ENCODE measurements at places on chromosomes 13 and 19. TPM values are rescaled to one million over a fixed set of nuclear protein-coding genes. Genes with fewer than 3 reads are reported as not detected.
A peak's percentile ranks its signal among the peaks of the same experiment; 100 is the strongest.

The UPK1A gene
- not detected for total RNA-seq

- no peak for DNase-seq
- no peaks in the 10 kb centered on the region for H3K4me1 ChIP-seq
- H3K36me3 ChIP-seq: no peaks in the 10 kb centered on the region
- H3K27me3 ChIP-seq: no peaks in the 10 kb centered on the region
Measured at GRCh38 chr13:95471960-95472359, 80.6 kb upstream of the CLDN10 start.

GRCh38 chr13:48862572-48862971, 113.1 kb upstream of the FNDC3A start:
- H3K4me1 ChIP-seq: no peaks in the 10 kb centered on the region
- H3K27me3 ChIP-seq: no peaks in the 10 kb centered on the region
- H3K4me3 ChIP-seq: no peak overlapping the region
- no peaks in the 10 kb centered on the region for H3K36me3 ChIP-seq
- peak overlapping the region; percentile 51 for H3K27ac ChIP-seq

The F7 gene
- not detected for total RNA-seq

The ZNF345 gene
- total RNA-seq: 7.0 TPM

DNA sequence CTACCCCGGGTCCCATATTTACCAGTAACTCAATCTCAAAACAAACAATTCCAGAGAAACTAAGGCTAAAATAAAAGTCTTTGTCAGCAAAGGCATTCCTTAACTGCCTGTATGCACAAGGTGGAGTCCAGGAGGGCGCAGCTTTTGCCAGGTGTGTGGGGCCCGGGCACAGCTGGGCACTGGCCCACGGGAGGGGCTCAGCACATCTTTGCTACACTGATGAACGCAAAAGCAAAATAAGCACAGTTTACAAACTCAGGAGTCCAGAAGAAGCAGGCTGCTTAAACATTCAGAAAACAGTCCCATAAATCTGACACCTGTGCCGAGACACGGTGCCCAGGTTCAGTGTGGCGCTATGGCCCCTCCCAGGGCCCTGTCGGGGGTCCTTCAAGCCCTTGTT, 70.8 kb downstream of the SLC7A1 start:
- H3K27me3 ChIP-seq: no peaks in the 10 kb centered on the region
- no peak for DNase-seq
- H3K36me3 ChIP-seq: peaks cover 27% of the 10 kb centered on the region
- H3K4me1 ChIP-seq: no peaks in the 10 kb centered on the region
- no peak overlapping the region for H3K4me3 ChIP-seq
- no peak overlapping the region for H3K27ac ChIP-seq

The C5AR2 gene
- total RNA-seq: 6.4 TPM

DNA sequence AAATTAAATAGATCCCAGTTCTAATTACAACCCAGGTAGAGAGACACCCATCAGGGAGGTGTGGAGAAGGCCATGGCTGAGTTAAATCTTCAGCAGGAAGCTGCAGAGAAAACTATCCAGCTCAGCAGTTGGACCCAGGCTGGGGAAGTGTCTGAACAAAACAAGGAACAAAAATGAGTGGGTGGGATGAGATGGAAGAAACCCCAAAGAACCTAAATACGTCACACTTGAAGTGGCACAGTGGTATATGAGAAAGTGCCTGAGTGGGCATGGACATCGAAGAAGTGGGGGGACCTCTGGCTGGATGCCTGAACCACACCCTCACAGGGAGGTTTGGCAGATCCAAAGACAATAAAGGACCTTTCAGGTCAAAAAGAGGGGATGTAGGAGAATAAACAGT, 3.5 kb upstream of the EPHX3 start:
- no peak overlapping the region for H3K4me3 ChIP-seq
- peaks cover 19% of the 10 kb centered on the region for H3K4me1 ChIP-seq
- H3K27ac ChIP-seq: no peak overlapping the region
- H3K27me3 ChIP-seq: peaks cover 11% of the 10 kb centered on the region

- H3K27me3 ChIP-seq: no peaks in the 10 kb centered on the region
- H3K4me1 ChIP-seq: no peaks in the 10 kb centered on the region
- H3K27ac ChIP-seq: no peak overlapping the region
- no peak overlapping the region for H3K4me3 ChIP-seq
- no peak for DNase-seq
- no peaks in the 10 kb centered on the region for H3K36me3 ChIP-seq
Measured at GRCh38 chr13:62687732-62688131, 1272.1 kb upstream of the PCDH20 start.

DNA sequence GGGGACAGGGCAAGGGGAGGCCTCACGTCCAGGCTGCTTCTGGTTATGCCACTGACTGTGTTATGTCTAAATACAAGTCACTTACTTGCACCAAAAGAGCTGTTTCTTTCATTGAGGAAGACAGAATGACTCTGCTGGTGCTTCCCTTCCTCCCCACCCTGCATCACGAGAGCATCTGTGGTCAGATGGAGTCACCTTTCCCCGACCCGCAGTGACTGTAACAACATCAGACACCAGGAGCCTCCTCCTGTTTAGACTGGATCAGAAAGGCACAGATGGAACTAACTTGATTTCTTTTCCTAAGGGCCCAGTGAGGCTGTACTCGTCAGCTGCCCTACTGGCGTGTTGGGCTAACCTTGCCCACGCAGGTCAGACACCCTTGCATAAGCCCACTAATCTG, 90.3 kb upstream of the ZNF536 start:
- H3K27me3 ChIP-seq: peaks cover 23% of the 10 kb centered on the region
- no peak for DNase-seq
- no peaks in the 10 kb centered on the region for H3K36me3 ChIP-seq
- H3K27ac ChIP-seq: no peak overlapping the region
- no peaks in the 10 kb centered on the region for H3K4me1 ChIP-seq
- H3K4me3 ChIP-seq: no peak overlapping the region

GRCh38 chr13:99311137-99311536, 3.9 kb upstream of the GPR183 start:
- no peaks in the 10 kb centered on the region for H3K36me3 ChIP-seq
- no peak overlapping the region for H3K4me3 ChIP-seq
- no peak for DNase-seq
- no peaks in the 10 kb centered on the region for H3K27me3 ChIP-seq
- no peak overlapping the region for H3K27ac ChIP-seq

DNA sequence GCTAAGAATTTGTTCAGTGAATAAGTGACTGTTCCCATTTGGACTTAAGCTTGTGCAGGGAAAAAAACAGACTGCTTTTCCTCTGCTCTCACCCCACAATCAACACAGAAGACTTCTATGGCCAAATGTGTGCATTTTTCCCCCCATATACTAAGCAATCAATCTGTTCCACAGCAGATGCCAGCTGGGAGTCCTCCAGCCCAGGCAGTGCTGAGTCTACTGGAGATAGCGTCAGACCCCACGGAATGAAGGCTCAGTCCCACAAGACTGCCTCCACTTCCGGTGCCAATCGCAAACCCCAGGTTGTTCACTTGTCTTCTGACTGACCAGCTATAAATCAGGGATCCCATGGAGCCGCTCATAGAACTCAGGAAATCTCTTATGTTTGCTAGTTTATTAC, 69.5 kb upstream of the ANKRD10 start:
- H3K4me3 ChIP-seq: no peak overlapping the region
- H3K4me1 ChIP-seq: peaks cover 7% of the 10 kb centered on the region
- H3K27me3 ChIP-seq: no peaks in the 10 kb centered on the region
- H3K36me3 ChIP-seq: no peaks in the 10 kb centered on the region
- H3K27ac ChIP-seq: no peak overlapping the region

DNA sequence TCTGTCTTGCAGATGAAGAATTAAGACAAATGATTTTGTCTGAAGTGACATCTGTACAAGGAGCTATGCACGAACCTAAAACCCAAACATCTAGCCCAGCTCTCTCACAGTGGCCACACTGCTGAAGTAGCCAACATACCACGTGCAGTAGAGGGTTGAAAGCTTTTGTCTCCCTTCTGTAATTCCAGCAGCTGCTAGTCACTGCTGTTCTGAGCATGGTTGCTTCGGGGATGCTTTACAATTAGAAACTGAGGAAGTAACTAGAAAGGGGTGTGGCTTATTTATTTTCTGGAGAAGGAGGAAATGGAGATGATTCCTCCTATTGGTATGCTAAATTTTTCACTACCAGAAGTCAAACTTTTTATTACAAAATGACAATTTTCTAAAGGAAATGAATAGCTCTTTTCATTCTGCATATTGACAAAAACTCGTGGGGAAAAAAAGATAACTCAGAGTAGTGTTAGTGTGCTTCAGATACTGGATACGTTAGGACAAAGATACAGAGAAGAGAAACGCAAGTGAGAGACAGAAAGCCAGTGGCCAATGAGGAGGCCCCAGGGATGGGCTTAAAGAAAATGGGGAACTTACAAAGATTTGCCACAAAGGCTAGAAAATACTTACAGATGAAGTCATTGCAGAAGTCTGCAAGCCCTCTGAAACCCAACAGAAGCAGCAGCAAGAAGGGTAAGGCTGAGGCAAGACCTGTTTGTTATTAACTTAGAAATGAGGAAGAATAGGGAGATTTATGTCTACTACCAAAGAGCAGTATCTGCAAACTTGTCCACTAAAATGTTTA, 192.7 kb upstream of the MIR17HG start:
- H3K36me3 ChIP-seq: no peaks in the 10 kb centered on the region
- no peak overlapping the region for H3K4me3 ChIP-seq
- no peaks in the 10 kb centered on the region for H3K27me3 ChIP-seq
- no peaks in the 10 kb centered on the region for H3K4me1 ChIP-seq
- DNase-seq: peak; percentile 50

GRCh38 chr13:27147530-27148170, 24.0 kb downstream of the USP12 start:
- no peaks in the 10 kb centered on the region for H3K27me3 ChIP-seq
- H3K27ac ChIP-seq: no peak overlapping the region
- no peak for DNase-seq
- H3K4me1 ChIP-seq: peaks cover 29% of the 10 kb centered on the region
- no peaks in the 10 kb centered on the region for H3K36me3 ChIP-seq
- no peak overlapping the region for H3K4me3 ChIP-seq

DNA sequence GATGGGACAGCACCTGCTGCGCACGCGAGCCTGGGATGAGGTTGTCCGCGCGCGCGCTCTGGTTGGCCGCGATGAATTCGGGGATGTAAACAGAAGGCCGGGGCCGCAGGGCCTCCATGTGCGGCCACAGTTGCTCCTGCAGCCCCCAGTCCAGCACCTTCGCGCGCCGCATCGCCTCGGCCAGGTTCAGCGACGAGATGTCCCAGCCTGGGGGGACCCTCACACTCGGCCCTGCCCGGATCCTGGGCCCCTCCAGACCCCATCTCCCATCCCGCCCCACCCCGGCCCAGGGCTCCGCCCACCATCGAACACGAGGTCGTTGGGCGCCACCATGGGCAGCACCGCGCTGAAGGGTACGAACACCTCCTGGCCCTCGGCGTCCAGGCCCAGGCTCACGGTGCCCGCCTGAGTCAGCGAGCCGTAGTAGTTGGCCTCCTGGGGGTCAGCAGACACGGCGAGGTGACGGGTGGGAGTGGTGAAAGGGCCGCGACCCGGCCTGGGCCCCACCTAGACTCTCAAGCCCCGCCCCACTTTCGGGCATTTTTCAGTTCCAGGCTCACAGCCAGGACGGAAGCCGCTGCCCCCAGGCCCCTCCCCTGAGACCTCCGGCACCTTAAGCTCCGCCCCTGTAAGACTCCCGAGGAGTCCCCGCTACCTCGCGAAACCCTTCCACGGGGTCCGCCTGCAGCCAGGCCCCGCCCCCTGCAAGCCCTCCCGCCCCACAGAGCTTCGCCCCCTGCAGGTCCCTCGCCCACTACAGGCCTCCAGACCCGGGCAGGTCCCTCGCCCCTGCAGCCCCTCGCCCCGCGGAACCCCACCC, 1.1 kb downstream of the ISYNA1 start:
- peaks cover 13% of the 10 kb centered on the region for H3K36me3 ChIP-seq
- H3K27ac ChIP-seq: peak overlapping the region; percentile 56
- peak overlapping the region; percentile 64 for H3K4me3 ChIP-seq
- peaks cover 46% of the 10 kb centered on the region for H3K4me1 ChIP-seq

- no peak overlapping the region for H3K27ac ChIP-seq
- H3K27me3 ChIP-seq: no peaks in the 10 kb centered on the region
- H3K4me3 ChIP-seq: no peak overlapping the region
- no peaks in the 10 kb centered on the region for H3K4me1 ChIP-seq
- H3K36me3 ChIP-seq: no peaks in the 10 kb centered on the region
Measured at GRCh38 chr13:60335531-60335930, 61.5 kb upstream of the TDRD3 start.

The TMEM150B gene
- 45.5 TPM for total RNA-seq

The KIR2DL3 gene
- 0.38 TPM for total RNA-seq

GRCh38 chr13:43981091-43981490, 101.4 kb downstream of the LACC1 start:
- no peaks in the 10 kb centered on the region for H3K36me3 ChIP-seq
- no peak overlapping the region for H3K4me3 ChIP-seq
- no peaks in the 10 kb centered on the region for H3K4me1 ChIP-seq
- DNase-seq: no peak
- H3K27ac ChIP-seq: no peak overlapping the region

DNA sequence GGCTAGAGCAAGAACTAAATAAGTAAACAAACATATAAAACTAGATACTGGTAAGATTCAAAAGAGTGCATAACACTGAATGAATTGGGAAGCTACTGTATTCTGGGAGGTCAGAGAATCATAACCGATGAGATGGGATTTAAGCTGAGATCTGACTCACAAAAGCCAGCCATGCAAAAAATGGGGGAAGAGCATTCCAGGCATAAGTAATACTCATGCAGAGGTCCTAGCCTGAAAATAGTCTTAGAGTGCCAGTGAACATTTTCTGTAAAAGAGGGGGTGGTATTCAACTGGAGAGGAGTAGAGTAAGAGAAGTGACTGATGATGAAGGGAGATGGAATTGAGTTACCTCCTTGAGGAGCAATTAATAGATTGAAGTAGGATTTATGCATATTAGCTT, 872.0 kb upstream of the GPC6 start:
- H3K4me3 ChIP-seq: no peak overlapping the region
- no peaks in the 10 kb centered on the region for H3K4me1 ChIP-seq
- H3K27me3 ChIP-seq: no peaks in the 10 kb centered on the region
- H3K36me3 ChIP-seq: no peaks in the 10 kb centered on the region
- no peak overlapping the region for H3K27ac ChIP-seq
- DNase-seq: no peak

The TNFRSF19 gene
- 21.1 TPM for total RNA-seq

The PODNL1 gene
- total RNA-seq: 2.7 TPM

GRCh38 chr19:34577531-34578101, 96.1 kb downstream of the WTIP start:
- no peak overlapping the region for H3K27ac ChIP-seq
- no peaks in the 10 kb centered on the region for H3K4me1 ChIP-seq
- H3K36me3 ChIP-seq: no peaks in the 10 kb centered on the region
- no peak overlapping the region for H3K4me3 ChIP-seq

The PRKACA gene
- total RNA-seq: 87.1 TPM

GRCh38 chr13:68046903-68047302, 816.8 kb upstream of the PCDH9 start:
- H3K4me3 ChIP-seq: no peak overlapping the region
- no peak for DNase-seq
- no peaks in the 10 kb centered on the region for H3K36me3 ChIP-seq
- H3K4me1 ChIP-seq: no peaks in the 10 kb centered on the region
- H3K27me3 ChIP-seq: no peaks in the 10 kb centered on the region
- no peak overlapping the region for H3K27ac ChIP-seq

The SCEL gene
- total RNA-seq: 54.8 TPM

Measured in lower lobe of right lung (tissue), 2 donors.